Fibroblast of the aortic adventitia (primary cell): ENCODE measurements at places on chromosomes 16 and 17. TPM values are rescaled to one million over a fixed set of nuclear protein-coding genes. Genes with fewer than 3 reads are reported as not detected.
A peak's percentile ranks its signal among the peaks of the same experiment; 100 is the strongest.

DNA sequence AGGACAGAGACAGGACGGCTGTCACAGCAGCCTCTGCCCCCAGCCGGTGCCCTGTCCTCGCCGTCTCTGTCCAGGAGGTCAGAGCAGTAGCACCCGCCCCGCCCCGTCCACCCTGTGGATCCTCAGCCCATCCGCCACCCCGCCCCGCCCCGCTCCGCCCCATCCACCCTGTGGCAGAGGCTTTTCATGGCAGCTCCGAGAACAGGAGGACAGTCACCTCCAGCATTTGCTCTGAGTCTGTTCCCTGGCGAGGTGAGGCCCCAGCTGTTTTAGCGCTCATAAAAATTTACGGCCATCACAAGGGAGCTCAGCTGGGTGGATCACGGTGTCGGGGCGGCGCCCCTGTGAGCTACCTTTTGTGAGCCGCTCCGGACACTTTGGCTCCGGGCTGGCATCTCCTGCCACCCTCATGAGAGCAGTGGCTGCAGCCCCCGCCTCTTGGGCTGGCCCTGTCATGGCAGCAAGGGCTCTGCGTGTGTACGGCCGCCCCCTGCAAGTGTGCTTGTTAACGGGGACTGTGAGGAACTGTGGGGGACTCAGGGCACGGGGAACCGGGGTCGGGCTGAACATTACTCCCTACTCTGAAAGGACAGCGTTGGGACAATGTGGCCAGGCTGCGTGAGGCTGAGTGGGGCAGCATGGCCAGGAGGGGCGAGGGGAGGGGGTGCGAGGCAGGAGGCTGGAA lies 32.3 kb upstream of the GNG13 start:
- DNase-seq, result no peak

DNA sequence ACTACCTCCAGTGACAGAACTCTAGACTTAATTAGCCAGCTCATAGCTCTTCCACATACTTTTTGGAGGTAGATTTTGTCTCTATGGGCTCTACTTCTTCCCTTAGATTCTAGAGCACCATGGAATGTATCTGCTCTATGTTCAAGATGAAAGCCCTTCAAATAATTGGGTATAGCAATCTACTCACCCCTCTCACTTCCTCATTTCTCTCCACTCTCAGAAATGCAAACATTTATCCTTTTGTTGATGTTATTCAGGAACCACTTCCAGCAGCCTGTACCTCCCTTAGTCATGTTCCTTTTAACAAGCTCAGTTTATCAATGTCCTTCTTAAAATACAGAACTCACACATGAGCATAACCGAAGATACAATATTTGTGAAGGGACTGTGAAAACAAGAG lies 78.5 kb downstream of the GRIN2A start:
- DNase-seq, result no peak

DNA sequence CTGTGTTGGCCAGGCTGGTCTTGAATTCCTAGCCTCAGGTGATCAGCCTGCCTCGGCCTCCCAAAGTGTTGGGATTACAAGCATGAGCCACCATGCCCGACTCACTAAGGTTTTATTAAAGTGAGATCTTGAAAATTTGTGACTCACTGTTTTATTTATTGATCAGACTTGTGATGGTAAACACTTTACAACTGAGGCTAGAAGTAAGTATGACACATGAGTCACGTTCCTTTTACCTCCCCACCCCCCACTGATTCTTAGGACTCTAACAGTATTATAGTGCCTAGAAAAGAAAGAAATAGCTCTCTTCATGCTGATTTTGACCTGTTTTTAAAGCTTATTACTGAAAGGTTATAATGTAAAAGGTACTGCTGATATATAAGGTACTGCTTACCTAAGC lies 160.6 kb downstream of the TANC2 start:
- no peak for DNase-seq

- no peak for DNase-seq
Observed at GRCh38 chr16:82634955-82635610, 8.3 kb downstream of the CDH13 start.

DNA sequence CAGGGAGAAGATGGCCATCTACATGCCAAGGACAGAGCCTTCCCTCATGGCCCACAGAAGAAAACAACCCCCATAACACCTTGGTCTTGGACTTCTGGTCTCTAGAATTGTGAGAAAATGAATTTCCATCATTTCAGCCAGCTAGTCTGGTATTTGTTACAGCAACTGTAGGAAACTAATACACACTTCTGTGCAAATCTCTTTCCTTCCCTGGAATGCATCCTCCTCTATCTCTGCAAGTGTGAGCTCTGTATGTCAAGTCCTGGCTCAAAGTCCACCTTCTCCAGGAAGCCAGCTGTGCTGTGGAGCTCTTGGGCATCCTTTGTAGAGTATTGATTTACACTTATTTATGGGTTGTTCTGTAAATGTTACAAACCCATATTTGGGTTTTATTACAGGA lies 89.7 kb downstream of the SDK2 start:
- DNase-seq, result no peak

GRCh38 chr17:4903051-4903818 lies at the start of gene CHRNE:
CHRNE (minus strand) TSS chr17:4903098; CDS start chr17:4903063, 35 bp downstream.
- DNase-seq, result peak; percentile 84

DNA sequence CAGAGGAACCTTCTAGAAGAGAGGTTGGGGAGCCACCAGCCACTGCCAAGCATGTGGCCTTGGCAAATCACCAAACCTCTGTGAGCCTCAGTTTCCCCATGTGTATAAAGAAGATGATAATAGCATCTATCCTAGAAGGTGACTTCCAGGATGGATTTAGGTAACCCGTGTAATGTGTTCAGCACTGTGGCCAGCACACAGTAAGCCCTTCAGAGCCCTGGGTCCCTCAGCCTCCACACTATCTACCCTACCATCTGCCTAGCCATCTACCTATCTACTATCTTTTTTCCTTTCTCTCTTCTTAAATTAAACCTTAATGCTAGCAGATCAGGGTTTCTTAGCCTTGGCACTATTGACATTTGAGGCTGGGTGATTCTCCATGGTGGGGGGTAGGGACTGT lies 33.0 kb downstream of the TEKT5 start:
- no peak for DNase-seq

- no peak for DNase-seq
Observed at GRCh38 chr16:22144520-22144919, 17.8 kb upstream of the SDR42E2 start.

DNA sequence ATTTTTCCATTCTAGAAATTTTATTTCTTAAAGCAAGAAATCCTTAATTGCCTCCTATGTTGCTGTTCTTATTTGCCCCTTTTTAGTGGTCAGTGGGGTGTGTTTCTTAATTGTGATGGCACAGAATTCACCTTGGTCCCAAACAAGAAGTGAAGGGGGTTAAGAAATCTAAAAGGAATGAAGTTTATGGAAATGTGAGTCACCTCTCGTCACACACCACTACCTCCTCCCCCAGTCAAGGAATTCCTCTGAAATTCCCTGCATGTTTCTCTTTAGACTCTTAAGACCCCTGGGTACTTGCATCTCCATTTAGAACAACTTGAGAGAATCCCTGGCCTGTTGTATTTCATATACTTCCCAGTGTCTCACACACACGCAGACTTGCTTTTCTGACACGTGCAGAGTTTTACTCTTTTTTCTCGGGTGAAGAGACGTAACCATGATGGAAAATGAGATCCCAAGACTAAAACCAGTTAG lies 247.4 kb downstream of the PRKCA start:
- DNase-seq, result peak; percentile 92

- no peak for DNase-seq
Observed at GRCh38 chr16:88653596-88654362, 2.9 kb upstream of the CYBA start.

- DNase-seq, result peak; percentile 69
Observed at GRCh38 chr16:68093816-68094613, 8.8 kb downstream of the NFATC3 start.

DNA sequence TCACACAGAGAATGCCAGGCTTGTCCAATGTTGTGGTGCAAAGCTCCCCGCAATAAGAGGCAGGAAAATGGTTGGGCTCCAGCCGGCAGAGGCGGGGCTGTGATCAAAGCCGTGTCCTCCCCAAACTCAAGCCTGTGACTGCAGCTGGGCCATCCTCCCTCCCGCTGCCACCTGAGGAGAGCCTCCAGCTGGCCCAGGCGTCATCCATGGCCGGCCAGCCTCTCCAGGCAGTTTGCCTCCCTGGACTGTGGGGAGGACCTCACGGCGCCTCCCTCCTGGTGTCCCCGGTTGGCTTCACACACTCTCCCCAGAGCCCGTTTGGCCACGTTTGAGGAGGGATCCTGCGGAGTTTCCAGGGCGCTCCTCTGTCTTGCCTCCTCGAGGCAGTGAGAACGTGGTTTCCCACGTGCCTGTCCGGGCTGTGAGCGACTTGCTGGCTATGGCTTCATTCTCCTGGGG lies 134.1 kb downstream of the IRF8 start:
- DNase-seq, result no peak

MYO19 gene
- 43.3 and 66.2 TPM in 2 replicates for total RNA-seq

HP gene
- 0.27 TPM in 1 of 2 replicates, not detected in the other for total RNA-seq

STH gene
- not detected in 2 replicates for total RNA-seq

APOH gene
- not detected in 2 replicates for total RNA-seq

STAT5A gene
- total RNA-seq, result 25.2 and 27.3 TPM in 2 replicates

HOXB9 gene
- not detected in 2 replicates for total RNA-seq

MYCBPAP gene
- 0.99 and 1.7 TPM in 2 replicates for total RNA-seq

ZFP3 gene
- total RNA-seq, result 0.74 and 1.4 TPM in 2 replicates

KRT39 gene
- not detected in 2 replicates for total RNA-seq

SRSF1 gene
- total RNA-seq, result 330 and 375 TPM in 2 replicates

NPTX1 gene
- 0.57 and 191 TPM in 2 replicates for total RNA-seq

KRT28 gene
- not detected in 2 replicates for total RNA-seq

GRN gene
- 241 and 592 TPM in 2 replicates for total RNA-seq

KRT40 gene
- not detected in 2 replicates for total RNA-seq
